ENCODE measurements at places on chromosomes 11 and 22.

DNA sequence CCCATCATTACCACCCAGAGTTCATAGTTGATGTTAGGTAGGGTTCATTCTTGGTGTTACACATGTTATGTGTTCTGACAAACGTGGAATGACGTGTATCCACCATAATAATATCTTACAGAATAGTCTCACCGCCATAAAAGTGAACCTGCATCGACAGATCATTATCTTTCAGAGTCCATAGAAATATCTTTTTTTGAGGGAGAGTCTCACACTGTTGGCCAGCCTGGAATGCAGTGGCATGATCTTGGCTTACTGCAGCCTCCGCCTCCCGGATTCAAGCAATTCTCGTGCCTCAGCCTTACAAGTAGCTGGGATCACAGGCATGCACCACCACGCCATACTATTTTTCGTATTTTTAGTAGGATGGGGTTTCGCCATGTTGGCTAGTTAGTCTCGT lies 113.9 kb downstream of the BCR start:
- no peak for DNase-seq

- DNase-seq: peak; percentile 72
Observed at GRCh38 chr22:44023404-44024287, 456 bp upstream of the PARVB start.

GRCh38 chr11:12402025-12402424 lies 24.7 kb downstream of the PARVA start:
- DNase-seq: no peak

- DNase-seq: no peak
Observed at GRCh38 chr11:108875134-108875533, 210.3 kb downstream of the DDX10 start.

DNA sequence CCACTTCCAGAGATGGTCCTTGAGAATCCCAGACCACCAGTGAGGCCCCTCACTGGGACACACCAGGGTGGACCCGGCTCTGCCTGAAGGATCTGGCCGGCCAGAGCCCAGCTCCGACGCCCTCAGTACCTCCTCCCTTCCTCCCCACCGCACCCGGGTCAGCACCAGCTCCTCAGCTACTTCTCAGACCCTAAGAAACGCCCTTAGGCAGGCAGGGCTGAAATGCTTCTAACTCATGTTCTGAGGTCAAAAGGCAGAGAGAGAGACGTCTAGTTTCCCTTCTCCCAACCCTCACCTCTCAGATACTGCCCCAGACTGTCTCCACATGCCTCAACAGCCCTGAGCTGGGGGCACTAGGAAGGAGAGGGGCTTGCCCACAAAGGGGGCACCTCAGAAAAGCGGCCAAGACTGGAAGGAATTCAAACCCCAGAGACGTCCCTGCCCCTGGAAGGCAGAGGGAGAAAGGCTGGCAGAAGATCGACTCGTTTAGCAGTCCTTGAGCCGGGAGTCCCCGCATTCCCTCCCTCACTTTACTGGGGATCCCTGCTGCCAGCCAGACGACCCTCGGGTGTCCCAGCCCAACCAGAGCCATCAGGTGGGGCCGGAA lies 539 bp downstream of the USH1C start:
- no peak for DNase-seq

GRCh38 chr11:78192223-78192719 lies 3.6 kb downstream of the USP35 start:
- no peak for DNase-seq

DNA sequence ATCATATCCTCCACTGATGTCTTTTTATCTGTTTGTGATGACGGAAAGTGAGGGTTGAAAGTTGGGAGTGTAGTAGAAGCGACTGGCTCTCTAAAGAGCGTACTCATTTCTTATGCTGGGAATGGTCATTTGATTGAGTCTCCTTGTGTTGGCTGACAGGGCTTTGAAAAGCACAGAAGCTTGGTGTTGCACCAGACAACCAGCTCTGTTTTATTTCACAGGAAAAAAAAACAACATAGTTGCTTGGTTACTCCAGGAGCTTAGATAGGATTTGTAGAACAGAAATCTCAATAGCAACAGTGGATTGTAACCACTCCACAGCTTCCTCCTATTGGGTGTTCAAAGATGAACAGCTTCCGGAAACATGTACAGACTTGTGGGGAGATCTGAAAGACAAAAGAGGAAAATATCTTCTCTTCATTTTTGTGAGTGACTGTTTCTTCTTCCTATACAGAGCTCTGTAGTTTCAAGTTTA lies 2.7 kb downstream of the RBM14 start:
- peak; percentile 83 for DNase-seq

DNA sequence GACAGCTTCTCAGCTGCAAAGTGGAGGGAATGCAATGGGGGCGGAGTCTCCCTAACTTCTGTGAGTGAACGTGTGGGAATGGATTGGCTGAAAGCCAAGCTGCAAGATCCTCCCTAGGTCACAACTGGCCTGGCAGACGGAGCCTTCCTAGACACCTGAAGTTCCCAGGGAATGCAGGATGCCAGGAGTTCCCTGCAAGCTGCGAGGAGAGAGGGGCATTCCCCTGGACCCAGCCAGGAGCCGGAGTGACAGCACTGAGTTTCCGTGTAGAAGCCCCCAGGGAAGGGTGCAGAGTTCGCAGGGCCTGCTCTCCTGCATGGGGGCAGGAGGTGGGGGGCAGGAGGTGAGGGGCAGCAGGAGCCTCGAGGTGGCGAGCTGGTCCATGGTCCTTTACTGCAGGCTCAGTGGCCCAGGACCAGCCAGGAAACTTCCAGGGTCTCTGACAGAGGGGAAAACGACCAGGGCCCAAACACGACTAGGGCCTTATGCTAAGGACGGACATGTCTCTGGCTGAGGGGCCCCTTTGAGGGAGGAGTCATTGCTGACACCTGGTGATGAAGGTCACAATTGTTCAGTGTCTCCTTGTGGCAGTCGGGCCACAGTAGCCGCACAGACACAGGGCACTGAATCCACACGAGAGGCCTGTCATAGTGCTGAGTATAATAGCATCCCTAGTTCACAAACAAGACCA lies 141.4 kb downstream of the FBXO7 start:
- no peak for DNase-seq

- DNase-seq: peak; percentile 17
Observed at GRCh38 chr11:45828996-45829395, 18.3 kb upstream of the CRY2 start.

GRCh38 chr22:40922484-40923303 lies 28.5 kb upstream of the RBX1 start:
- peak; percentile 89 for DNase-seq

GRCh38 chr11:129061492-129062230 lies 119.0 kb upstream of the TP53AIP1 start:
- peak; percentile 14 for DNase-seq

Data from adipocyte (in vitro differentiated cells).